Stimulated activated CD4-positive, alpha-beta T cell treated with anti-CD3 and anti-CD28 coated beads, TNF-alpha, amount 100 ng/mL, for 1 hour (primary cell): ENCODE measurements at places on chromosomes 16 and 17.

DNA sequence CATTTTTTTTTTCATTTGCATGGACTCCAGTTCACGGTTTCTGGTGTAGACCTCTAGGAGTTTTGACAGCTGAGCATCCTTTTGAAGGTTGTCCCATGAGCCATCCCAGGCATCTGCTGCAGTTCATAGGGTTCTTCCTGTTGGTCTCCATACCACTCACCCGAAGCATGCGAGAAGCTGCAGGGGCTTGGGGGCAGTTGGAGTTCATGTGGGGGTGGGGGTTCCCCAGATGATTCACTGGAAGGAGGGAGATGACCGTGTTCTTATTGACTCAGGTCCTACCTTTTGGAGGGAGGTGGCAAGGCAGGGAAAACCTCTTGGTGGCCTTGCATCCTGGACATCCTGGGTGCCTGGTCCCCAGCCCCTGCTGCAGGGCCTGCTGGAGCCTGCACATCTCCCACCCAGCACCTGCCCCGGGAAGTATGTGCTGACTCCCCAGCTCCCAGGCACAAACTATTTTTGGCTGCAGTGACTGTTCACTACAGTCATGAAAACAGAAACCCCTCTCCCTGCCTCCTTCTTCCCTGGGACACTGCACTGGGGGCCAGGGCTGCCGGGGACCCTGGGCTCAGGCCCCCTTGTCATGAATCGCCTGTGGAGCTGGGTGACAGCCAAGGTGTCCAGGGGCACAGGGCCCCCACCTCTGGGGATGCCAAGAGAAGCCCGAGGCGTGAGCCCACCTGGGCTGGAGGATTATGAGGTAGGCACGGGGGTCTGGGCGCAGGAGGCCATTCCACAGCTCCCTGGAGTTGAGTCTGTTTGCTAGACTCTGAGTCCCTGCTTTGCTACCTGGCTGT, 64.9 kb upstream of the LGALS9 start:
- no peak for DNase-seq

- no peak for DNase-seq
These were observed 7.4 kb downstream of the SMCR8 start for GRCh38 chr17:18322522-18322921.

- DNase-seq, result no peak
These were observed 1342.5 kb downstream of the TP53TG3F start for GRCh38 chr16:34801875-34802274.

- no peak for DNase-seq
These were observed 41.8 kb upstream of the SLC12A3 start for GRCh38 chr16:56823081-56823733.
